Stimulated activated CD8-positive, alpha-beta memory T cell treated with anti-CD3 and anti-CD28 coated beads, Interleukin-15, amount 100 ng/mL, for 4 hours (primary cell): ENCODE measurements at places on chromosomes 1 and 21.

DNA sequence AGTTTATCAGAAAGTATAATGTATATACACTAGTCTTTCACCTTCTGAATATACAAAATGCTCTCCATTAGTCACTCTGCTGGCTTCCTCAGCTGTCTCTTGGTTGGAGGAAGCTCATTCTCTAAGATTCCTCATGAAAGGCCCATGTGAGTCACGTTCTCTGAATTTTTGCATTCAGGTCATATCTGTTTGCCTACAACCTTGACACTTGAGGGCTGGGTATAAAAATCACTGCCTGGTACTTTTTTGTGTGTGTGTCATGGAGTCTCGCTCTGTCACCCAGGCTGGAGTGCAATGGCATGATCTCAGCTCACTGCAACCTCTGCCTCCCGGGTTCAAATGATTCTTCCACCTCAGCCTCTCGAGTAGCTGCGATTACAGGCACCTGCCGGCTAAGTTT is 2.8 kb upstream of the GALNT2 start:
- no peak for DNase-seq

- DNase-seq: no peak
Measured at GRCh38 chr1:161849518-161849917, 83.4 kb downstream of the ATF6 start.

DNA sequence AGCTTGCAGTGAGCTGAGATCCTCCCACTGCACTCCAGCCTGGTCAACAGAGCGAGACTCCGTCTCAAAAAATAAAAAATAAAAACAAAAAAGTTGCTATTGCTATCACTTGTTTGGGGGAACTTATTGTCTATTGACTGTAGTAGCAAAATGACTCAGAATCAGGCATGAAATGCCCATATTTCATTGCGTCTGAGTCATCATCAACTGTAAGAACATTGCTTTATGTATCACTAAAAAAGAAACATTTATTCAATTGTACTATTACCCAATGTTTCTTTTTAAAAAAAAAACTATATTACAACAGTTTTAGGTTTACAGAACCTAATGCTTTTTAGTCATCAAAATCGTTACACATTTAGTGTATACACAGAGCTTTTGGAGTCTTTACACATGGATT is 91.0 kb upstream of the FMN2 start:
- DNase-seq: no peak

DNA sequence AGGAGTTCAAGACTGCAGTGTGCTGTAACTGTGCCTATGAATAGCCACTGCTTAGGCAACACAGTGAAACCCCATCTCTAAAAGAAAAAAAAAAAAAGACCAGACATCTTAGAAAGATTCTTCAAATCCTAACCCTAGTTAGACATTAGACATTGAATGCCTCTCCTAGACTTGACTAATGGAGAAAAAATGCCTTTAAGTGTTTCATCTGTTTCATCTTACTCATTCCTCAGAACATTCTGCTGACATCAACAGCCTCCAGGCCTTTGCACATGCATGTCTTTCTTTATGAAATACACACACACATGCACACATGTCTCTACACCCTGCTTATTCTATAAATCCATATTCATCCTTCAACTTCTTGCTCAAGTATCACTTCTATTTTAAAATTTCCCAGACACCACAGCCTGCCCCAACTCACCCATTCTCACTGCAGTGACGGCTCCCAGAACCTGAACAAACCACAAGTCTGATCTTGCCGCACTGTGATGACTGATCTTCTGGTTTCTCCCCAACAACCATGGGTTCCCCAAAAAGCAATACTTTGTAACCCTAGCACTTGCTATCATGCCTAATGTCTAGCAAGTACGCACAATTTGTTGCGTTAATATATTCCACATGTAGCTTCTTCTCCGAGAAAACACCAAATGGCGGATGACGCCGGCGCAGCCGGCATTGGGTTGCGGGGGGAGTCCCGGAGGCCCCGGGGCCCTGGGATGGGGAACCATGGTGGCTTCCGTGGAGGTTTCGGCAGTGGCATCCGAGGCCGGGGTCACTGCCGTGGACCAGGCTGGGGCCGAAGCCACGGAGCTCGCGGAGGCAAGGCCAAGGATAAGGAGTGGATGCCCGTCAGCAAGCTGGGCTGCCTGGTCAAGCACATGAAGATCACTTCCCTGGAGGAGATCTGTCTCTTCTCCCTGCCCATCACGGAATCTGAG is 37.4 kb downstream of the LRRC52 start:
- DNase-seq: no peak

DNA sequence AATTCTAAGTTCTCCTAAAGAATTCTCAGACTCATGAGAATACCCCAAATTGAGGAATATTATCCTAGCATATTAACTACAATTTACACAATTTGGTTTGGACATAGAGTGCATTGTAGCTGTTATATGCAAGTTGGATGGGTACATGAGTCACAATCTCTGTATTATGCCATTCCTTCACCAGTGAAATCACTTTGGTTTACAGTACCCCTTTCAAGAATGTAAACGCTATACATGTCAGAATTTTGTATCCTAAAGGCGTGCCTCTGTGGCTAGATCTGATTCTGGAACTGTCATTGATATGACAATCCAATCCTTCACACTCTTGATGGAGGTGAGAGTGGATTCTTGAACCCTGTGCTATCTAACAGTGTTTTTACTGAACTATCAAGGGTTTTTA is 6.7 kb upstream of the IL10RB start:
- DNase-seq: no peak

- DNase-seq: no peak
Measured at GRCh38 chr21:26819740-26820324, 25.4 kb downstream of the ADAMTS1 start.

DNA sequence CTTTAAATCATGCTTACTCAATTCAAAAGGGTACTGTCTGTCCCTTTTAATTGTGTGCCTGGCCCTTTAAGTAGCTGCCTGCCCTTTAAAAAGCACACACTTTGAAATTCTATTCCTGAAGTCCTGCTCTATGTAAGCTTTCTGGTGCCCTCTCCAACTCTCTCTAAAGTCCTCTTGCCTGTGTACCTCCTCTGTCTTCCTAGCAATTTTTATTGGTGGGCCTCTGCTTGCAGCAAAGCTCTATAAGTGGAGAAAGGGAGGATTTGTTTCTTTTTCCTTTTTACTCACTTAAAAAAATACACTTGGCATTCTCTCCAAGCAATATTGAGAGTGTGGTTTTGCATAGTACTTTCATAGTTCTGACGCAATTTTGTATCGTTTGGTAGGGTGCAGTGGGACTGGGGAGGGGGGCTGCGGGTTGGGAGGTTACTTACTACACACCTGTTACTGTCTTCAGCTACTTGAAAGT is 135.4 kb downstream of the LMO4 start:
- no peak for DNase-seq

GRCh38 chr1:56547977-56548376 is 31.4 kb downstream of the PLPP3 start:
- no peak for DNase-seq

DNA sequence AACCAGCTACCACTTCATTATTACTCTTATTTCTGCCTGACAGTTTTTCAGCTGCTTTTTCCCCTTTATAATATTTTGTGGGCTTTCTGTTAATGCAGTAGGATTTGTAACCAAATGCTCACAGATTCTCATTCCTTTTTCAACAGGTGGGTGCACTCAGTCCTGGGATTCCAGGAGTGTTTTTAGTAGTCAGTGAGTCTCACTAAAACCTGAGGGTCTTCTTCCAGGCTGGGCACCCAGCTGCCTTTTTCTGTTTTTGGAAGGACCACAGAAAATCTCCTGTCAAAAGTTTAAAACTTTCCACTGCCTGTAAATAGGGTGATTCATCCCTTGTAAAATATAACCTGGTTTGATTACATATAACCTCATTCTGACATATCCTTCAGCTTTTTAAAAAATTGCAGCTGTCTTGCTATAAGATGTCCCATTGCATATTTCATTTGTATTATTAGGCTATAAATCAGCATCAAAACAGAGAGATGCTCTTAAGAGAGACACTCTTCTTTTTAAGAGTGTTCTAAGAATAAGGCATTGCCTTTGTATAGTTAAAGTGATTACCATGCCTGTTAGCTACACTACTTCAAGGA is 16.8 kb upstream of the CEP350 start:
- no peak for DNase-seq

GRCh38 chr1:180909005-180909414 is 3.7 kb upstream of the KIAA1614 start:
- DNase-seq: no peak

- DNase-seq: no peak
Measured at GRCh38 chr1:21332554-21333311, 42.5 kb upstream of the ECE1 start.

GRCh38 chr1:173937062-173937461 is 19.9 kb upstream of the SERPINC1 start:
- DNase-seq: no peak

GRCh38 chr1:225866061-225866837 is 15.9 kb downstream of the TMEM63A start:
- peak; percentile 49 for DNase-seq

DNA sequence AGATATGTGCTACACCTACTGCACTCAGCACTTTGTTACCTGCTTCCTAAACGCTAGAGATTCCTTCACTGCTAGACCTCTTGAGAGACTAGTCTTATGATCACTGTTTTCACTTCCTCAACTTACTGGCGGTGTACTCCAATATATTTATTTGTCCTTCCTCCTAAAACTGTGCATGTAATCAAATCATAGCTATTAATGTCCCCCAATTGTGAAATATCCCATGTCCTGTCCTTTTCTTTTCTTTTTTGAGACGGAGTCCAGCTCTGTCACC is 3.4 kb downstream of the SOAT1 start:
- no peak for DNase-seq

GRCh38 chr1:112165375-112165774 is 175.9 kb upstream of the KCND3 start:
- DNase-seq: no peak

DNA sequence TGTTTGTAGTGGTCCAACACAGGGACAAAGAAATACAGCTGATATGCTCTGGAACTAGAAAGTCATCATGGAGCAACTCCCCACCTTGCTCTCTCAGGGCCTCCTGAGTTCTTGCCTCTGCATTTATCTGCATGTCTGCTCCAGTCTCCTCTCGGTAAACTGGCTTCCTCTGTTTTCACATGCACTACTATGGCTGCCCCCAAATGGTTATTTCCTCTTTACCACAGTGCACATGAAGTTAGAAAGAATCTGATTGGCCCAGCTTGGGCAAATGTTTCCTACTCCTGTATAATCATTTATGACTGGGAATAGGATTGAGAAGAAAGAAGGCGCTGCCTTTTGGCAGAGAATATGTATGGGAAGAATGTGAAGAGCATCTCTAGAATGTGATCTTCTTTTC is 16.5 kb upstream of the PSMB2 start:
- DNase-seq: no peak

GRCh38 chr1:6028042-6028850 is 17.4 kb upstream of the KCNAB2 start:
- DNase-seq: peak; percentile 29

- no peak for DNase-seq
Measured at GRCh38 chr1:244236721-244237120, 185.6 kb downstream of the ZBTB18 start.

GRCh38 chr1:209786146-209786545 is 1.8 kb upstream of the C1orf74 start:
- DNase-seq: no peak

GRCh38 chr1:19978143-19978542 is 1.3 kb downstream of the PLA2G2A start:
- DNase-seq: no peak

- no peak for DNase-seq
Measured at GRCh38 chr21:39637197-39637970, 24.6 kb downstream of the B3GALT5 start.

- no peak for DNase-seq
Measured at GRCh38 chr1:6048179-6048867, 2.6 kb downstream of the KCNAB2 start.

DNA sequence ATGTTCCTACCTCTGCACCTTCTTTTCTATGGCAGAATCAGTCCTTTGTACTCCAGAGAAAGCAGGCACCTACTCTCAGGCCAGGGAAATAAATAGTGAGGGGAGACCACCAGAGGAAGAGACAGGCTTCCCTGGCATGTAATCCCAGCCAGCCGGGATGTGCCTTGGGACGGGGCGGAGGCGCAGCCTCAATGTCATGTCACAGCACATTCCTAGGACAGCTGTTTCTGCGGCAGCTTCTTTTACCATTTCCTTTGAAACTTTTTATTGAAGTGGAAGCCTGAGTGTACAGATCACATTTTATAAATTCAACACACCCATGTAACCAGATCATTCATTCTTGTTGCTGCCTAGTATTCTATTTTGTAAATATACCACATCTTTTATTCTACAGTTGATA is 67.9 kb upstream of the ZNF326 start:
- DNase-seq: no peak

DNA sequence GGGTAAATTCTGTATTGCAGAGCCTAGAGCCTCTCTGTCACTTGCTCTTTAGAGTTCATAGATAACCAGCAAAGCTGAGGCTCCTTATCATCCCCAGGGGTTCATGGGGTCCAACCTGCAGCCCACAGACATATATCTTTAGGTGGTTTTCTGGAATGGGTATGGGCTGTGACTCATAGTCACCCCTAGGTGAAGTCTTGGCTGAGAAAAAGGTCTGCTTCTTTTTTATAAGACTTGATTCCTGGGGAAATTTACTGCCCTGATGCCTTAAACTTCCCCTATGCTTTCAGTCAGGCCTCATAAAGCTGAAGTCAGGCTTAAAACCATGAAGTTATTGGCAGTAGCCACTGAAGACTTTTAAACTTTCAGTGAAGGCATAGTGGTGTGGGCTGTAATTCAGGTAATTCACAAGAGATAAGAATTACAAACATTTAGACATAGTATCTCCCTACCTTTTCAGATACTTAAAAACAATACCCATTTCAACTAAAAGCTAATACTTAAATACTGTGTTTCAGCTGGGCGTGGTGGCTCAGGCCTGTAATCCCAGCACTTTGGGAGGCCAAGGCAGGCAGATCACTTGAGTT is 46.8 kb downstream of the MACO1 start:
- DNase-seq: no peak

DNA sequence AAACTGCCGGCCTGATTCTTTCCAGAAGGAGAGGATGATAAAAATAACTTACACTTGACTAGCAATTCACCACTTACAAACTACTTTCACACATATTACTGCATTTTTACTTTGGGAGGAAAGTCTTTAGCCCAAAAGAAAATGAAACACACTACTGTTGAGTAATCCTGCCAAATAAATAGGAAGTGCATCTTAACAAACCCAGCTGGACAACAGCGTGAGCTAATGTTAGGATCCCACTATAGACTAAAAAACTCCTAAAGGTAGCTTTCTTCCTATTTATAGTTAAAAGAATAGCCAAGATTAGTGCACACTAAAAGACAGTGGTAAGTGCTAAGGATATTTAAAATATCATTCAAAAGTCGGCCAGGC is 83.8 kb downstream of the HSF2BP start:
- DNase-seq: no peak

GRCh38 chr21:42846221-42846620 is 33.1 kb downstream of the WDR4 start:
- no peak for DNase-seq

- no peak for DNase-seq
Measured at GRCh38 chr1:9792156-9793042, 31.4 kb downstream of the CLSTN1 start.

- no peak for DNase-seq
Measured at GRCh38 chr1:147527941-147528936, 13.1 kb upstream of the BCL9 start.
